Liver (tissue), 10 donors: ENCODE measurements at places on chromosomes 2 and 18.
A peak's percentile ranks its signal among the peaks of the same experiment; 100 is the strongest.

DNA sequence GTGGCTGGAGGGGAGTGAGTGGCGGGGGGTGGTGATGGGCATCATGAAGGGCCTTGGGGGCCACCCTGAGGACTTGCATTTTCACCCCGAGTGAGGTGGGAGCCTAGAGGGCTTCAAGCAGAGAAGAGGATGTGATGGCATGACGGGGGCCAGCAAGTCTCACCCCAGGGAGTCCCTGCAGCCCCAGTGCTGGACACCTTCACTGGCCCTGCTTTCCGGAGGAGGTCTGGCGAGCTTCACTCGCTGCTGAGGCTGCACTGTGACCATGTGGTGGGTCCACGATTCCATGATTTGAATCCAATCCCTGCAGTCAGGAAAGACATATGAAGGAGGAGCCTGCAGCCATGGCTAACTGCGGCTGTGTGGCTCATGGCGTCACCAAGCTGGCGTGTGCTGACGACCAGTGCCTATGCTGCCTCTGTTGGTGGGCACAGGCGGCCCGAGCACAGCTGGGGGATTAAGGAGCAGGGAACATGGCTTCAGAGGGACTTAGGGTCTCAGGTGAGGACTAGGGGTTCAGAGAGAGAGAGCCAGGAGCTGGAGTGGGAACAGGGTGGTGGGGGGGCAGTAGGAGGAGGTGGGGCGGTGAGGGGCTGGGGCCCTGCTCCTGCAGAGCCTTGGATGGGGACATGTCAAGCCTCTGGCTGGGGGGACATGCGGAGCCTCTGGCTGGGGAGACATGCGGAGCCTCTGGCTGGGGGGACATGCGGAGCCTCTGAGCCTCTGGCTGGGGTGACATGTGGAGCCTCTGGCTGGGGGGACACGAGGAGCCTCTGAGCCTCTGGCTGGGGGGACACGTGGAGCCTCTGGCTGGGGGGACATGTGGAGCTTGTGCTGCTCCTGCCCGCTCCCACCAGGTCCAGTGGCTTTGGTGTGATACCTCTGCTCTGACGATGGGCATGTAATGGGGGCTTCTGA, 3.6 kb downstream of the ZAP70 start:
- no peak for DNase-seq

GRCh38 chr2:205461169-205461568, 221.1 kb upstream of the NRP2 start:
- no peak for DNase-seq

DNA sequence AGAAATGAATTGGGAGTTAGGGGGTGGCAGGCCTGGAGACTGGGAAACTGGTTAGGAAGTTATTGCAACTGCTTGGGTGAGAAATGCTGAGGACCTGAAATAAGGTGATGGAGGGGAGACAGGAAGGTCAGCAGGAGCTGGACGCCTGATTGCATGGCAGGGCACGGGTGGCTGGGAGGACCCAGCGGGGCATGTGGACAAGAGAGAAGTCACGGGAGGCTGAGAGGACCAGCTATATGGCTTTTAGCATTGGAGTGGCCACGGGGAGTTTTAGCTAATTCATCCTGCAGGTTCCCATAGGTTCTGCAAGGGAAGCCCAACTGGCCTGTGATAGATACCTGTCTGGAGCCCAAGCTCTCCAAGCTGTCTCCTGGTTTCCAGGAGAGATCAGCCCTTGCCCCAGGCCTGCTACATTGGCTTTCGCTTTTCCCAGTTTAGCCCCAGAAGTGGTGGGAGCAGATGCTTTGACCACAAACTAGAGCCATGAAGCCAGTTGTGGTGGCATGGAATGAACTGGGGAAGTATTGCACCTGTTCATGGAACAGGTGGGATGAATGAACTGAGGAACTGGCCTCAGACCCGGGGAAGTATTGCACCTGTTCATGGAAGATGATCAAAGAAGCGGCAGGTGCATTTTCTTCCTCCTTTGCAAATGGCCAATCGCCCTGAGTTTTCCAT, 93.6 kb upstream of the TAF1B start:
- DNase-seq: no peak

GRCh38 chr2:65096948-65097347, 33.0 kb downstream of the RAB1A start:
- no peak for DNase-seq

DNA sequence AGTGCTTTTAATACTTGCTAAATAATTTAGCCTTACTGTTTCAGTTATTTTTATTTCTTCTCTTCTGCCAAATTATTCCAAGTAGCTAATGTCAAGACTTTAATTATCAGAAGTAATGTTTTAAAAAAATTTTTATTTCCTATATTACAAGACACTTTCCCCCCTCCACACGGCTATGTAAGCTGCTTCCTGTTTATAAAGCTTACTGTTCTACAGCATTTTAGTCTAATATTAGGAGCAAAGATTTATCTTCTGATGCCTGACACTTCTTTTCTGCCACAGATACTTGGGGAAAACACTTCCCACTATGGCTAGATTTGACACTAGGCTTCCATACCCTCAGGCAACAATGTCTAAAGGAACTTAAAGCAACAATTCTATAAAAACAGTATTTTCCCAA, 62.3 kb downstream of the ROCK1 start:
- DNase-seq: no peak

DNA sequence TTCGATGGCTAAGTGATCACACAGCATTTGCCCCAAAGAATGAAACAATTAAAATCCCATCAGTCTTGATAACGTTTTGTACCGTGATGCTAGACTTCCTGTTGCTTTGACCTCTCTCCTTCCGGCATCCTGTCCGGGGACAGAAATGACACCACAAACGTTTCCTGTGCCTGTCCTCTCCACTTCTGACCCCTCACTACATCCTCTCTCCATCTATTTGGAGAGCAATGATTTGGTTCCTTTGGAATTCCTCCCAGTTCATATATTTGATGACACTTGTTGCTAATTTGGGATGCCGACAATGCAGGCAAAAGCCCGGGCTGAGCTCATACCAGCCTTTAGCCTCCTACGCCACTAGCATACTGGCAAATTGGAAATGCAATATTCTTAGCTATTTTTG, 151.2 kb upstream of the CCDC68 start:
- no peak for DNase-seq

- no peak for DNase-seq
These were observed 32.0 kb upstream of the GPR55 start for GRCh38 chr2:230956827-230957755.

DNA sequence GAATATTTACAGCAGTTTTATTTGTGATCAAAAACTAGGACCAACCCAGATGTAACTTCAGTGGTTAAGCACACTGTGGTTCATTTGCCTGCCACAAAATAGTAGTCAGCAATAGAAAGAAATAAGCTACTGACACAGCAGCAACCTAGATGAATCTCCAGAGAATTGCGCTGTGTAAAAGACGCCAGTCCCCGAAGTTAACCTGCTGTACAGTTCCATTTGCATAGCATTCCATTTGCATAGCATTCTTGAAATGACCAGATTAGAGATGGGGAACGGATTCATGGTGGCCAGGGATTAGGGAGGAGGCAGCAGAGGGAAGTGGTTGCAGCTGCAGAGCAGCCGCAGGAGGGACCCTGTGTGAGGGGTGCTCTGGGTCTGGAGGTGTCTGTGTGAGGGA, 39.3 kb upstream of the NFATC1 start:
- DNase-seq: no peak

- no peak for DNase-seq
These were observed 858 bp downstream of the TPO start for GRCh38 chr2:1414121-1414520.

GRCh38 chr2:19408592-19408991, 50.2 kb upstream of the OSR1 start:
- no peak for DNase-seq

DNA sequence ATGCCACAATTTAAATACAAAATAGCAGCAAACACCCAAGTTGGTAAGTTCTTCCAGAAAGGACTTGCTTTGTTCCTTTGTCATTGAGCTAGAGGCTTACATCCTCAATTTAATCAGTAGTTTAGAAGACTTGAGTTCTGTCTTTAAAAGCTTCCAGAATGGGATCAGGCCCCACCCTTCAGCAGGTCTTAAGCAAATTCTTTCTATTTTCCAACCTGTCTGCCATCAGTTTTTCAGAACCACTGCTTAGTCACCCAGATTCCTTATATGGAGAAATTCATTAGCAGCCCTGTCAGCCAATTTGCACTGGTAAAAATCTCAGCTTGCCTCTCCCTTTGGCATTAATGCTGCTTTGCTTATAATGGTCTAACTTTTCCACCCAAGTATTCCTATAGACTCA, 263.6 kb upstream of the HNMT start:
- no peak for DNase-seq

DNA sequence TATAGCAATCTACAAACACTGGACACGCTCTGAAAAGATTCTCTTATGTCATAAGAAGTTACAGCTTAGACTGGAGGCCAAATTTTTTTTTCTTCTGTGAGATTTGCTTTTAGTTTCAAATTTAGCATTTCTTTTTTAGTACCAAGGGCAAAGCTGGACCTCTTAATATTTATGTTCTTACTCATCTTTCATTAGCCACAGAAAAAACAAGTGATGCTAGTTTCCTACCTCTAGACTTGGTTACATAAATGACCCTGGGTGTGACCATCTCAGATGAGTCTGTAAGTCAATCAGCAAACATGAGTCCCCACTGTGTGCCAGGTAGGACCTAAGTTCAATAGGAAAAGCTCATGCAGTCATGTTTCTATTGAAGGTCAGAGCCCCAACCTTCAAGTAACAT, 94.4 kb downstream of the MEP1B start:
- no peak for DNase-seq

DNA sequence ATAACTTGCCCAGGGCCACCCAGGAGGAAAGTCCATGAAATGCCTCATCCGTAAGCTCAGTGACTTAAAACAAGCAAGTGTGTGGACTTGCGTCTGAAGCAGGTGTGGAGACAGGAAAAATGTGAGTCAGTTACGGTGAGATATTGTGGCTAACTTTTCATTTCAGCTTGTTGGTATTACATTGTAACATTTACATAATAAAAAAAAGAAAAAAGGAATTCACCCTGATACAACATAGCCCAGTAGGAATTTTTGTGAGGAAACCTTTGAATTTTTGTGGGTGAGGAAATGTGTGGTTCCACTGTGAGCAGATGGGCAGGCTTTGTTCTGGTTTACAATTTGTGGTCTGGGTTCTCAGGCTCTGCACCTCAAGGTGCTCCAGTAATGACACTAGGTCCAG, 33.7 kb upstream of the LYPD6B start:
- no peak for DNase-seq

- no peak for DNase-seq
These were observed 181.1 kb downstream of the MYCN start for GRCh38 chr2:16121231-16121985.

DNA sequence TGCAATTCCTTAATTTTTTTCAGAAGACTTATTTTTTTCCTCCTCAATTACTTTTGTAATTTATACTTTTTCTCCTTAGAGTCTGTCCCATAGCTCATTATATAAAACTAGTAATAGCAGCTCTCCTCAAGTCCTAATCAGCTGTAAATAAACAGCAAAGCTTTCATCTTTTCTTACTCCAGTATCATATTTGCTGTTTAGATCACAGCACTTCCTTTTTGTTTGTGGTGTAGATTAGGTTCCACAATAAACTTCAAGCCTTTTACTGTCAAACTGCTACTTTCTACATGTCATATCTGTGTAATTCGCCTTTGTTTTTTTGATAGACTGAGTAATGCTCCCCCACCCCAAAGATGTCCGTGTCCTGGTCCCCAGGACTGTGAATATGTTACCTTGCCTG, 25.5 kb downstream of the GCG start:
- no peak for DNase-seq

DNA sequence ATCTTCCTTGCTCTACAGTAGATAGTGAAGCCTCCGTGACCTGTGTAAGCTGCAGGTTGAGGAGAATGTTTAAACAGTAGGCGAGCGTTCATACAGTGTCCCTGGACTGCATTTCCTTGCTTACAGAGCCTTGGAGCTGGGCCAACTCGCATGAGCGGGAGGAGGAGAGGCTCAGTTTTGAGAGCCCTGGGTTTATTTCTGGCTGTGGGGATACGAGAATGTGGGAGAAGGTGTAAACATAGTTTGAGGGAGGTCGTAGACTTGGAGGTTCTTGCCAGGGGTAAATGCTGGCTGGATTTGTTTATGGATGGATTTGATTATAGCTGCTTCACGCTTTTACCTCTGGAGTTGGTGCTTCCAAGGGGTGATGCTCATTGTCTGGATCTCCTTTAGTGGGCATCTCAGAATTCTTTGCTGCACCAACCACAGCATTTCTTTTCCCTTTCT, 20.8 kb downstream of the CRIM1 start:
- DNase-seq: peak; percentile 53

- no peak for DNase-seq
These were observed 61.6 kb downstream of the MEP1B start for GRCh38 chr18:32251466-32251865.

DNA sequence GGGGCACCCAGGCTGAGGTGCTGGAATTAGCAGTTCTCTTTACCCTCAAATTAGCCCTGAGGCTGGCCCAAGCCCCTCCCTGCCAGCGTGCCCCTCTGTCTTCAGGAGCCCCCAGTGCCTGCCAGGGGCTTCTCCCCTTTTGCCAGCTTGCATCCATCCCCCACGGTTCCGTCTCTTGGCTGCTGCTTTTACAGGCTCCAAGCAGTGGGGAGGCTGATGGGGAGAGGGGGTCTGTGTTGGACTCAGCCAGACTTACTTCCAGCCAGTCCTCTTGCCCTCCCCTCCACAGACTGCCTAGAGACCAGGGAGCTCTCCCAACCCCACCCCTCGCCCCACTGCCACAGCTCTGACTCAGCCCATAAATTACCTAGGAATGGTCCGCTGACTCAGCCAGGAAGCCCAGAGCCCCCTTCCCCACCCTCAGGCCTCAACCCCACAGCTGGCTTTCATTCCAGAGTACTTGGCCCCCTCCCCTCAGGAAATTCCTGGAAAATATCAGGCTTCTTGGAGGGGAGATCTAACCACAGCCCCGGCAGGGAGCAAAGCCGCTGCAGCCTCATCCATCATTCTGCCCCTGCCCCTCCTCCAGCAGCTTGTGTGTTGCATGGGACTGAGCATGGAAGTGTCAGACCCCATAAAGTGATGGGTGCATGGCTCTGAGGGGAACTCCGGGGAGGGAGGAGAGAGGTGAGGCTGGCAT, 184.6 kb downstream of the ZFP36L2 start:
- no peak for DNase-seq

DNA sequence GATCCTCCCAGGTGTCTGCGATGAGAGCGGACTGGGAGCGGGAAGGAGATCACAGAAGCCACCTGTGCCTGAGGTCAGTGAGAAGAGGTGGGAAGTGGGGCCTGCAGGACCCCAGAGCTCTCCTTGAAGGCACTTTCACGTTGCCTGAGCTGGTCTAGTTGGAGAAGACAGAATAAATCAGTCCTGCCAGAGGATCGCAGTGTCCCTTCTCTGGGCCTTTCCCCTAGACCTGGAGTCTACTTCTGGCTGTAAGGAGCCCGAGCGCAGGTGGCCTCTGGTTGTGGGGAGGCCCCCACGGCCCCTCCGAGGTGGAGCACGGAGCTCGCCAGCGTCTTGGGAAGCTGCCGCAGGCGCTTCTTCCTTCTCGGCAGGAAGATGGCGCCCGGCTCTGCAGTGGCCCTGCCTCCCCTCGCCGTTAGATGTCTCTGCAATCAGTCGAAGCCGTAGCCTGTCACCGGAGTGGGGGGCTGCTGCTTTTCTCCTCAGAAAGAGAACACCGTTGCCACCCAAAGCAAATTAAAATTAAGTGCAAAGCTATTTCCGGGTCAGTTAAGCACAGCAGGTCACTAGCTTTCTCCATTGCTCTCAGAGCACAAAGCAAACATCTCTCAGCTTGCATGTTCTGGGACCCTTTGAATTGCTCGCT, 212.0 kb upstream of the MYT1L start:
- DNase-seq: no peak

GRCh38 chr2:104406261-104406726, 447.6 kb upstream of the POU3F3 start:
- no peak for DNase-seq

- no peak for DNase-seq
These were observed 46.9 kb upstream of the GREB1L start for GRCh38 chr18:21194871-21195771.

GRCh38 chr18:49001587-49001986, 50.8 kb upstream of the SMAD7 start:
- DNase-seq: no peak
